ENCODE measurements at places on chromosomes 4 and X.

DNA sequence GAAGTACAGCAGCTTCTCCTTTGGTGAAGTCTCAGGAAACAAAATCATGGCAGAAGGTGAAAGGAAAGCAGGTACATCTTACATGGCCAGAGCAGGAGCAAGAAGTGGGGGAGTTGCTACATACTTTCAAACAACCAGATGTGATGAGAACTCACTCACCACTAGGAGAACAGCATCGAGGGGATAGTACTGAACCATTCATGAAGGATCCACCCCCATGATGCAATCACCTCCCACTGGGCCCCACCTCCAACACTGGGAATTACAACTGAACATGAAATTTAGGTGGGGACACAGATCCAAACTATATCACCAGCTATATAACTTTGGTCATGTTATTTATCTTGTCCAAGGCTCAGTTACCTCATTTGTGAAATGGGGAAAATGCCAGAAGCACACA, 159.4 kb downstream of the OPHN1 start:
- DNase-seq, result no peak

DNA sequence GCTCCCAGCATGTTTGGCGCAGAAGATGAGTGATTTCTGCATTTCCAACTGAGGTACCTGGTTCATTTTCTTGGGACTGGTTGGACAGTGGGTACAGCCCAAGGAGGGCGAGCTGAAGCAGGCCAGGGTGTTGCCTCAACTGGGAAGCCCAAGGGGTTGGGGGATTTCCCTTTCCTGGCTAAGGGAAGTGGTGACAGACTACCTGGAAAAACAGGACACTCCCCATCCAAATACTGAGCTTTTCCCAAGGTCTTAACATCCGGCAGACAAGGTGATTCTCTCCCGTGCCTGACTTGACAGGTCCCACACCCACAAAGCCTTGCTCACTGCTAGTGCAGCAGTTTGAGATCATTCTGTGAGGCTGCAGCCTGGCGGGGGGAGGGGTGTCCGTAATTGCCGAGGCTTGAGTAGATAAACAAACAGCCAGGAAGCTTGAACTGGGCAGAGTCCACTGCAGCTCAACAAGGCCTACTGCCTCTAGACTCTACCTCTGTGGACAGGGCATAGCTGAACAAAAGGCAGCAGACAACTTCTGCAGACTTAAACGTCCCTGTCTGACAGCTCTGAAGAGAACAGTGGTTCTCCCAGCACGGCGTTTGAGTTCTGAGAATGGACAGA, 307.7 kb upstream of the ARSJ start:
- DNase-seq, result no peak

DNA sequence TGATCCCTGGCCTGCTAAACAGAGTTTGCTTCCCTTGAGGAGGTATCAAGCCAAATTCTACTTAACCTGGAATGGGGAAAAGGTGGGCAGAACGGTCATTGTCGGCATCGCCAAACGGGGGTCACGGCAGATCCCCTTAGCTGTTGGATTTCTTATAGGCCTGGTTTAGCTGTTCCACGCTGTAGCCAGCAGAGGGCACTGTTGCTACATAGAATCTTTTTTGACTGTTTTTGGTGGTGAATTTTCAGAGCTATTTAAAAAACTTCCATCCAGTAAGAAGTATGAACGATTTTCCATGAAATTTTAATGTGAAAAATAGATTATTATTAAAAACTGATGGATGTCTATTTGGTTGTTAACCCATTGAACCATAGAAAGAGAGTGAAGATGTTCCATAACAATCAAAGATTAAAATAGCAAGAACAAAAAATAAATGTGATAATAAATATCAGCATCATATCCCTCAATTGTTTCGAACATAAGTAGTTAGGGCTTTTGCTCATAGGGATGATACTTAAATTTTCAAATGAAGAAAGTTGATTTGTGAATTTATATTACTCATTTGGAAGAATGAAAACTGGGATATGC, 56.6 kb downstream of the LINC00632 start:
- DNase-seq, result peak; percentile 11

DNA sequence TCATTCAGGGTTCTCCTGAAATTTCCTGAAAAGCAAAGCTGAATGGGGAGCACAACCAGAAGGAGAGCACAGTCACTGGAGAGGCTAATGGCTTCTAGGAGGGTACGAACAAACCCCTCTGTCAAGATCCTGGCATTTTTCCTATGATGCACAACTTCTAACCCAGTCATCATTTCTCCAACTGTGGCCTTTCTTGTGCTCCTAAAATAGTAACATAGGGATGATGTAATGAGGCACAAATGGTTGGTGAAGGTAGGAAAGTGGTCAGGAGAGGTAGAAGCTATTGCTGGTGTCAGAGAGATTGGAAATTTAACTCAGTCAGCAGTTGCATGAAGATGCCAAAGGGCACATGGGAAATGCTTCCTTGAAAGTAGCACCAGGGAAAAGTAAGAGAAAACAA, 52.7 kb downstream of the SLC10A7 start:
- DNase-seq, result no peak

DNA sequence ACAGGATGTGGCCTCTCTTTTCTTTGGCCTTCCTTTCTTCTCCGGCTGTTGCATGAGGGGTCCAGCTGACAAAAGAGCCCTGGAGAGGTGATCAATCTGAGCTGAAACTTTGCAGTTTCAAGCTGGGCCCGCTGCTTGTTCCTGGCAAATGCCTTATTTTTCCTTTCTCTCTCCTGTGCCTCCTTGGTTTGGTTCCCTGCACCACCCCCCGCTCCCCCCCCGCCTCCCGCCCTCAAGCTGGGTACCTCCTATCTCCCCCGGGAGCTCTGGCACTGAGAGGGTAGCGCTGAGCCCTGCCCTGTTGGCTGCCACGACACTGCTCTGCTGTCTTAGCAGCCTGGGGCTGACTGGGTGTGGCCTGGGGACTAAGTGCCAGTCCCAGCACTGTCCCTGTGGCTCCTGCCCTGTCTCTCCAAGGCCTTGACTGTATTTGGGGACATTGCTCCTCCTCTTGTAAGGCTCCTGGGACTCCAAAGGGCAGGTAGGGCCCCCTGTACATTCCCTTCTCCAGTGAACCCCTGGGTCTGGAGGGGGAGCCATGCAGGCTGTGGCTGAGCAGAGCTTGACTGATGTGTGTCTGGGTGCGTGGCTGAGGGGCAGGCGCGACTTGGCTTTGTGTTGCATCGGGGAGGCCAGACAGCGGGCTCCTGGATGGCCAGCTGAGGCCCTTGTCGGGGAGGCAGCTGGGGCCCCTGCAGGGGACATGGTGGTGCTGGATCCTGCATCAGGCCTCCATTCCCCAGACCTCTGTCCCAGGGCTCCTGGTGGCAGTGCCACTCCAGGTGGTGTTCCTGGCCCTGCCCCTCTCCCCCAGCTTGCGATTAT, 1.1 kb downstream of the PLXNA3 start:
- peak; percentile 42 for DNase-seq

GRCh38 chrX:132483951-132484350, 4.9 kb downstream of the MBNL3 start:
- no peak for DNase-seq

DNA sequence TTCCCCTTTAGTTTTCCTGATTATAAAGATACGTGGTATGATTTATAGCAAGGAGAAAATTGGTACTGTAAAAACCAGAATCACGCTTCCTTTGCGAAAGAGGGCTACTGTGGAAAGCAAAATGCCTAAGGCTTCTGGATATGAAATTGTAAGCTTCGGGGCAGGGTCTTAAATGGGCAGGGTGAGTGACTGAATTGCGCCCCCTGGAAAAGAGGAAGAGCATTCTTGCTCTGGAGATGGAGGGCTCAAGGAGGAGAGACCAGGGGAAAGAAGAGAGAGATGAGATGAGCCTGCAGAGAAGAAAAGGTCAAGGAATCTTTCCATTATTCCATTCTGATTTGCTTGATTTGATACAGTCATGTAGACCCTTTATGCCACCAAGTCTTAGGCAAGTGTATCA, 13.1 kb upstream of the ETNPPL start:
- DNase-seq, result no peak

GRCh38 chrX:154298312-154298711, 2.7 kb downstream of the TKTL1 start:
- DNase-seq, result no peak

- no peak for DNase-seq
These were observed 24.6 kb downstream of the F9 start for GRCh38 chrX:139554991-139555675.

- peak; percentile 44 for DNase-seq
These were observed 76.6 kb downstream of the PTPN13 start for GRCh38 chr4:86670756-86671155.

DNA sequence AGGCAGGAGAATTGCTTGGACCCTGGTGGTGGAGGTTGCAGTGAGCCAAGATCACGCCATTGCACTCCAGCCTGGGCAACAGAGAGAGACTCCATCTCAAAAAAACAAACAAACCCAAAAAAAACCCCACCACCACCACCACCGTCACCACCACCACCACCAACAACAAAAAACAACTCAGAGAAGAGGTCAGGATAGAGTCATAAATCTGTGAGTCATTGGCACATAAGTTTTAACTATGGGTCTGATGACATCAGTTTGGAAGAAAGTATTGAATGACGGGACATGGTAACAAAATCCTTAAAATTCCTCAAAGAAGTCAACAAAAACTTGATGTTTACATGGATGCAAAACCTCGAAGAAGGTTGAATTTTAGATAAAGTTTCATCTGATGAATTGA, 288.0 kb upstream of the SFRP2 start:
- no peak for DNase-seq

DNA sequence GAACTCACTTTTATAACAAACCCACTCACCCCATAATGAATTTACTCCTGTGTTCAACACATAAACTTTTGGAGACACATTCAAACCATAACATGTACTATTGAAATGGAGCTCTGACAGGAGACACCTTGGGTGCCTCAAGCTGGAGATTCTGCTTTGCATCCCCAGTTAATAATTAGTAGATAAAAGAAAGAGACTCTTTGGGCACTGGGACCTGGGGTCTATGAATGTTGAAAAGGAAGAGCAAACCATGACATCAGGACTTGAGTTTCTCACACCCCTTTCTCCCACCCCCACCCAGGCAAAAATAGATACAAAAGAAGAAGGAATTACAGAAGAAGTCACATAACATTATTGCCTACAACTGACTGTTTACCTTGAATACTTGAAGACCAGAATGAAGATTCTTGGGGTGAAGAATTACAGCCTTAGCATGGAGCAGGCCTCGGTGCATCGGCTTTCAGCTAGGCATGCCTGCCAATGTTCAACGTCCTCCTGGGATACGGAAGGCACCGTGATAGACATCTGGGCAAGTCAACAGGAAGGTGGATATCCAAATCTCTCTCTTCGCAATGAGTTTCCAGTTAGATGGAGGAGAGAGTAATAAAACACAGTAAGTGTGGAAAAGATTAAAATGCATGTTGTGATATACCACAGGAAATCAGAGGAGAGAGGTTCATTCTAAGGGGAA, 316.0 kb downstream of the TRIML1 start:
- DNase-seq, result no peak

DNA sequence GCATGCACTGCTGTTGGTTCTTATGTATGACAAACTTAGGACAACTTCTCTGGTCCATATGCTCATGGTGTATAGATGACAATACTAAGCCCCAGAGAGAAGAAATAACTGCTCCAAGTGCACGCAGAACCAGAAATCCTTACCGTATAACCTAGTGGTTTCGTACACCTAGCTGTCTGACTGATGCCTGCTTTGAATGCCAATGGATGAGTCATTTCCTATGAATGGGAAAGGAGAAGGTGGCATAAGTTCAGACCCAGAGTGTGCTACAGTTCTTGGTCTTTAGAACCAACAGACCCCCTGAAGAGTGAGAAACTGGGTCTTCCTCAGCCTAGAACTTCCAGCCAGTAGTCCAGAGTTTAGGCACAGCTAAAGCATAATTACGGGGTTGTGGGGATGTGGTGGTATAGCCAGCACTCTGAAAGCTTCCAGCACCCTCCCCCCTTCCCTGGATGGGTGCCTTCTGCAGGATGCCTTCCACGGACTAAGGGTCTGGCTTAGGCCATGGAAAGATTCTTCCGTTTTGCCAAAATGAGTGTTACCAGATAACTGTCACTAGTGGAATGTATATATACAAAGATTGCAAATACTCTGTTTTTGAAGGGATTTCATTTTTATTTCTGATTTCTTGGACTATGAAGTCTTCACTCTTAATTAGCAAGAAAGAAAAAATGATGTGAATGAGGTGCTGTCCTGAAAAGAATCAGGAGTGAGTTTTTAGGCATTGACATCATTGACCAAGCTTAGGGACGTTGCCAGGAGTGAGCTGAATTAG, 84.6 kb upstream of the PACRGL start:
- peak; percentile 22 for DNase-seq

- peak; percentile 56 for DNase-seq
These were observed 1305.8 kb downstream of the PCDH7 start for GRCh38 chr4:32025851-32026459.

DNA sequence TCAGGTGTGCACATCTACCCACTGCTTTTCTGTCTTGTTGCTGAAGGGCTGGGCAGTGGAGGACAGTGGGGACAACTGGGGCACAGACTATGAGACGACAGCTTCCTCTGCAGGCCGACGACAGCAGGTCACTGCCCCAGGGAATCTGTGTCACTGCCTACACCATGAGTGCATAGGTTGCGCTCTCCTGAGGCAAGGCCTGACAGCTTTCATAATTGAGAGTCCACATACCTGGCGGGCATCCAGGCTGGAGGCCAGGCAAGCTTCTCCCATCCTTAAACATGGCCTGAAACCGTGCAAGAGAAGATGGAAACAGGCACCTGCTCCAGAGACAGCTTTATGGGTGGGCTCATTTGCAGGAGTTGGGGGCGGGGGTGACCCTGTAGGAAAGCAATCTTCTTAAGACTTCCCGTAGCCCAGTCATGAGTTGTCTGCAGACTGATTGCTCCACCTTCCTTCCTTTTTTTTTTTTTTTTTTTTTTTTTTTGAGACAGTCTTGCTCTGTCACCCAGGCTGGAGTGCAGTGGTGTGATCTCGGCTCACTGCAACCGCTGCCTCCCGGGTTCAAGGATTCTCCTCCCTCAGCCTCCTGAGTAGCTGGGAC, 2.9 kb downstream of the ANOS1 start:
- DNase-seq, result no peak

DNA sequence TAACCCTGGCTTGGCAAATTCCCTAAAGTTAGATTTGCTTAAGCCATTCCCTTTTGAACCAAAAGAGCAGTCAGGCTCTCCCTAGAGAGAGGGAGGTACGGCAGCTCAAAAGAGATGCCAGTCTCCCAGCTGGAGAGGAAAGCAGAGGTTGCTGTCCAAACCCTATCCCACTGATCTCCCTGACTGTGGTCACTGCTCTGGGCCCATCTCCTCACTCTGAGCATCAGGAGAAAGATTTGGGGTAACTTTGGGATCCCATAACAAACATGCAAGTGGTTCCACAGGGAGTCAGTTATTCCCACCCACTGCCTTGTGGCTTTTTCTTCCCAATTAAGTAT, 17.1 kb downstream of the ACSL1 start:
- no peak for DNase-seq

DNA sequence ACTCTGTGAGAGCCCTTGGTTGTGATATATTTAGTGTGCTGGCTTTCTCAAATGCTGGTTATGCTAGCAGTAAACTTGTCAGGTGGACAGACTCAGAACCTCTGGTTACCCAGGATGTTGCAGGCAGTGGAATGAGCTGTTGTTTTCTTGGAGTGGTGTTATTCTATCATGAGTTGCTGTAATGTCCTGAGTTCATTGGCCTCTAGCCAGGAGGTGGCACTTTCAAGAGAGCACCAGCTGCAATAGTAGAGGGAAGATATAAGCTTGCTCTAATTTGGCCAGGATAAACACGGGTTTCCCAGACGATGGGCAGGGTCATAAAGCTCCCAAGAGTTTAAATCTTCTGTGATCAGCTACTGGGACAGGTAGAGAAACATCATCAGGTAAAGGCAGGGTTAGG, 95.0 kb upstream of the UBQLN2 start:
- no peak for DNase-seq
